ENCODE measurements at places on chromosomes 13 and 19.

DNA sequence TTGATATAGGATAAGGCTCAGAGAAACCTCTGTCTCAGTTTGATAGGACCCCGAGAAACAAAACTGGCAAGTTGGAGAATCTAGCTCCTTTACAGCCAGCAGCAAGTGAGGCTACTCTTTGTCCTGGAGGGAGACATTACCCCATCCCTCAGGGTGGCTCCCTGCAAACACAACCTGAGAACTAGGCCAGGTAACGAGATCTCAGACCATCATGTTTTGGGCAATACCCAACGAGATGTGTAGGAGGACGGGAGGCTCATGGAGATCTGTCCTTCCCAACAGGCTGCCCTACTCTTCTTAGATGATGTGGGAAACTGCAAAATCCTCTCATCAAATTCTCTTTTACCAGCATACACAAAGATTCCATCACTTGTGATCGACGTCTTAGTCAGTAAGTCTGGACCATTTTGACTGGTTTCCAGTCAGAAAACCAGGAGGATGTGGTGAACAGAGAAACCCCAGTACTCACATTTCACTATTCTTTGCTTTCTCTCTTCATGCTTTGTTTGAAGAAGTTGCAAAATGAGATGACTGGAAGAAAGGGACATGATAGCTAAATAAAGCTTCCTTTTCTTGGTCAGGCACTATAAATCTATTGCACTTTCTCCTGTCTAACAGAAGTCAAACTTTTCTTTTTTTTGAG is 6.0 kb upstream of the CTU1 start:
- DNase-seq: no peak

GRCh38 chr13:31629085-31629780 is 110.1 kb upstream of the RXFP2 start:
- DNase-seq: no peak

DNA sequence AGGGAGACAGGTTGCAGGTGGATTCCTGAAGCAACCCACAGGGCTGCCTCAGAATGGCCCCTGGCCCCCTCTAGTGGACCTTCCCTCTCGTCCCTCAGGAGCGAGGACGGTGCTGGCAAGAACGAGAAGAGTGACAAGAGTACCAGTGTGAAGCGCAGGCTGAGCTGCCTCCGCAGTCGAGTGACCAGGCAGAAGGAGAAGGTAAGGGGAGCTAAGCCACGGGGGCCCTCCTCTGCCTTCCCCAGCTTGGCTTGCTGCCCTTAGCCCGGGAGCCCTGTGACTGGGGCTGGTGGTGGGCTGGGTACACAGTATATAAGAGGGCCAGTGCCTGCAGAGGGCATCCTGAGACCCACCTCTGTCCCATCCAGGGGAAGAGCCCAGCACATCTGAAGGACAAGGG is 34.0 kb downstream of the ARHGEF18 start:
- no peak for DNase-seq

DNA sequence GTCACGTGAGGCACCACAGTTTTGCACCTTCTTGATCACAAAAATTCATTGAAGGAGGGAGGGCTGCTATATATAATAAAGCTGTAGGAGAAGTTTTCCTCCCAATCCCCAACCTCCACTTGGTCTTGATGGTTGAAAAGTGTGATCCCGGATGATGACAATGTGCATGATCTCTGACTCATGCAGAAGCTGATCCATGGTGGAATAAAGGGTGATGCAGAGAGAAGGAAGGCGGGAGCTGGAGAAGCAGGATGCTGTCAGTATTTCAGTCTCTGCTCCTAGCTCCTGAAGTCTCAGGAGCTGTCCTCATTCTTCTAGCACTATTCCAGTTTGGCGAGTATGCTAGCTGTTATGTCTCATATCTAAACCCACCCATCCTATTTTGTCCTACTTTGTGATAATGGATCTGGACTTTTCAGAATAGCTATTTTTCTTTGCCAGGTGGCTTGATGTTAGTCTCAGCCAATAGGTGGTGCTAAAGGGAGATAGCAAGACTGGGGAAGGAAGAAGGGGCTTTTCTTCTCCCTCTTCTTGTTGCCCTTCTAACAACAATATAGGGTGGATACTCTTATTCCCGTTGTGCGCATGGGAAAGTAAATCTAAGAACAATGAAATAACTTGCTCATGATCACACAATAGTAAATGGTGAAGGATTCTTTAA is 65.6 kb upstream of the HTR2A start:
- DNase-seq: no peak

- no peak for DNase-seq
Observed at GRCh38 chr13:110913322-110914080, 1.4 kb downstream of the ANKRD10 start.

All from head of caudate nucleus (tissue), 42 donors.